ENCODE measurements at places on chromosomes 5 and 9.

- peak; percentile 6 for DNase-seq
These were observed 38.4 kb downstream of the HRH2 start for GRCh38 chr5:175696139-175696854.

DNA sequence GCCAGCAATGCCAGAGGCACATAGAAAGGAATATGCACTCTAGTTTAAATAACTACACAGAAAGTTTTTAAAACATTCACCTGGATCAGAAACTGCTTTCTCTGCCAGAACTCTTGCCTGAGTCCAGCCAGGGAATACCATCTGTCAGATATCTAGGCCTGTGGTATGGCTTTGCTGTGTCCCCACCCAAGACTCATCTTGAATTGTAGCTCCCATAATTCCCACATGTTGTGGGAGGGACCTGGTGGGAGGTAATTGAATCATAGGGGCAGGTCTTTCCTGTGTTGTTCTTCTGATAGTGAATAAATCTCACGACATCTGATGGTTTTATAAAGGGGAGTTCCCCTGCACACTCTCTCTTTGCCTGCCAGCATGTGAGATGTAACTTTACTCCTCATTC, 41.5 kb upstream of the KCNV2 start:
- no peak for DNase-seq

GRCh38 chr5:87307796-87308423, 40.2 kb downstream of the RASA1 start:
- no peak for DNase-seq

DNA sequence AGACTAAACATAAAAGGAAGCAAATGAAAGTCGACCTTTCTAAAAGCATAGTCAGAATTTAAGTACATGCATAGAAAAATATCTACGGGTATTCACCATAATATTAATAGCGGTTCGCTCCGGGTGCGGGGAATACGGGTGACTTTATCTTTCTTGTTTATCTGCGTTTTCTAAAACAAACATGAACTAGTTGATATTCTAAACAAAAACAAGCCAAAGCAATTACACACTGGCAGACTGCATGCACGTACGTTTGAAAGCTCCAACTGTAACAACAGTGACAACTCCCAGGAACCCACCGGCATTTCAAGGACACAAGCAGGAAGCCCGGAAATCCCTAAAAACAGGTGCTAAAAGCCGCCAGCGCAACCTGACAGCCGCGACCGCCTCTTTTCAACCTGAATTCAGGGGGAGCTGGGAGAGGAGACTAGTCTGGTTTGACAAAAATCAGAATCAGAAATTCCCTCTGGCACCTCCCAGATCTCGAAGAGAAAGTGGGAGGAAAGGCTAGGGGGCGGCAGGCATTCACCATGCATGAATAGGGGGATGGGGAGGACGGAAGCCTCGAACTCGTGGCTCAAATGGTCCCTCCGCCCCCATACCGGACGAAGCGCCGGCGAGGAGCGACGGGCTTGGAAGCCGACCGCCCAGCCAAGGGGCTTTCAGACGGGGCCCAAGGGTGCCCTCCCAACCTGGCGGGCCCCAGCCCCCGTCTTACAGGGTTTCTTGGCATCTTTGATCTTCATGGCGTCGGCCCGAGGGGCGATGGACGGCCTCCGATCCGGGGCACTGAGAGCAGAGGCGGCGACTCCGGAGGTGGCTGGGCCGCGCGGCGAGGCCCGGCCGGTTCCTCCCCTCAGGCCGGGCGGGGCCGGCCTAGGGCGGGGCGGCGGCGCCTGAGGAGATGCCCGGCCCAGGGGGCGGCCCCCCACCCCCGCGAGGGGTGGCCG, at the start of gene PANK3:
Gene PANK3 (minus strand): TSS at position 831 of the 950 bp plus-strand sequence. CDS start 85 bp downstream, at position 746.
- peak; percentile 53 for DNase-seq

DNA sequence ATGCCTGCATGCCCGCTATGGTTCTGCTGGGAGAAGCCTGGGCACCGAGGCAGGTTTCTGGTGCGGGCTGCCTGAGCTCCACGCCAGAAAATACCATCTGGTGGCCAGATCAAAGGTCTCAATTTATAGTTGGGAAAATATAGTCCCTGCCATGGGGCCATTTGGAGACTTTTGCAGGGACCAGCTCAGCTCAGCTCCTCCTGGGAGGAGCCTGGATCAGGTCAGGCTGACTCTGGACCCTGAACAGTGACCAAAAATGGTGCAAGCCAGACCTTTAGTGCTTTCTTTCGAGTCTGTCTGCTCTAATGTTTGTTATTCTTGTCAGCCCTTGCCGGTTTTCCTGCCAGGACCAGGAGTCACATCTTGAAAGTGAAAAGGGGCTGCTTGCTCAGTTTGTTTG, 31.8 kb downstream of the HMCN2 start:
- no peak for DNase-seq

DNA sequence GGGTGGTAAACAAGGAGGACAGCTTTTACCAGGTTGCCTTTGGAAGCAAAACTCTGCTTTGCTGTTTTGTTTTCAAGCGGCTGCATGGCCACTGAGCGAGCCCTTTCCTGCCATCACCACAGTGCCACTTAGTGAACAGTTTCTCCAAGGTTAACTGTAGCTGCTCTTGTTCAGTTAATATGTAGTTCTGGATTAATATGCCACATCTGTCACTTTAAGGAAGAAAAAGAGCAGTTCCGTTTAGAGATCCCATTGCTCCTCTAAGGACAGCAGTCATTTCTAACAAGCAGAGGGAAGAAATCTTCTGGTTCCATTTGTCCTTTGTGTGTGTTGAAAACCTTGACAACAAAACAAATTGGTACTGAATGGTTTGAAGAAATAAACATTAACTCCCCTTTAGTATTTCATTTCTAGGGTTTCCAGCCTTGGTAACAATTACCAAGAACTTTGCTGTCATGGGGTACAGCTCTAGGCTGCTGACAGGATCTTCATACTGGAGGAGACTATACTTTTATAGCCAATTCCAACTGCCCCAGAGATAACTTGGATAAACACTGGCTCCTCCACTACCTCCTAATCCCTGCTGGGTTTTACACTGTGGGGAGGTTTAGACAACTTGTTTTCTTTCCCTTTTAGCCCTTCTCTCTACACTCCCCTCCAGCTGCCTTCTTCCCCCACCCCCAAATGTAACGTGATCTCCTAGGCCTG, 10.3 kb upstream of the ABL1 start:
- DNase-seq = no peak

GRCh38 chr5:43420241-43420640, 8.1 kb upstream of the CCL28 start:
- DNase-seq = no peak

GRCh38 chr5:44949687-44950086, 140.9 kb downstream of the MRPS30 start:
- DNase-seq = no peak

DNA sequence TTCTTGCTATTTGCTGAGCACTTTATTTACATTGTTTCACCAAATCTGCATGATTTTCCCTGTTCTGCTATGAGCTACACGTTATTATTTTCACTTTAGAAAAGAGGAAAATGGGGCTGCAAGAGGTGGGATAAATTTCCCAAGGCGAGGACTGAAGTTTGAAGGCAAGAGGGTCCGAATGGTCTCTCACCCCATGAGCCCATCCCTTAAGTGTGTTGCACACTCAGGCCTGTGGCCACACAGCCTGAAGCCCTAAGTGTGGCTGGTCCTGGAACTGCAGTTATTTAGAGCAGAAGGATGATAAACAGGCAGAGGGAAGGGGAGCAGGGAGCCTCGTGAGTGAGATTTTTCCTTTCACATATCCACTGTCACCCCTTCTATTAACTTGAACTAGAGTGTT, 7.8 kb downstream of the PDE8B start:
- DNase-seq = no peak

DNA sequence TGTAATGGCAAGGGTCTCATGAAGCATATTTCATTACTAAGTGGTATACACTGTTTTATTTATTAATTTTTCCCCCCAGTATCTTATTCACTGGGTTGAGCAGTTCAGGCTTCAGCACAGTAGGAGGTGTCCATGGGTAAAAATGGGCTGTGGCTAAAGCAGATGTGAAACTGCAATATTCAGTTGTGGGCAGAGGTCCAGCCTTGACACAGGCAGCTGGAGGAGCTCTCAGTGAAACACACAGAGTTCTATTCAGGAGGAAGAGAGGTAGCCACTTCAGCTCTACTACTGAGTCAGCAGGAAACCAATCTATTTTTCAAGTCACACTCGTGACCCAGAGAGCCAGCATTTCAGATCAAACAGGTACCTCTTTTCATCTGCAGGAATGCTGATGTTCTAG, 418.3 kb downstream of the CDH10 start:
- no peak for DNase-seq

DNA sequence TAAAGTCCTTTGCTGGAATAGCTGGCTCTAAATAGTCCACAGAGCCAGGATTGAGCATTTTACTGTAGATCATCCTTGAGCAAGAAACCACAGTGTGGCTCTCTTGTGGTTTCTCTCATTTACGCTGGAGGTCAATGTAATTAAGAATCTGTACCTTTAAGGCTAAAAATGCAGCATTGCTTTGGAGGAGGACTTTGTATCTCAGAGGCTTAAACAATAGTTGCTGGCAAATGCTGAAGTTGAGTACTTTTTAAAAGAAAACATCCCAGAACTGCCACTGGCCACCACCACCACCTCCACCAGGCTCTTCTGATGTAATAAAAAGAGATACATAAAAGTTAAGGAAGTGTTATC, 177.3 kb upstream of the ADAMTSL1 start:
- DNase-seq = no peak

DNA sequence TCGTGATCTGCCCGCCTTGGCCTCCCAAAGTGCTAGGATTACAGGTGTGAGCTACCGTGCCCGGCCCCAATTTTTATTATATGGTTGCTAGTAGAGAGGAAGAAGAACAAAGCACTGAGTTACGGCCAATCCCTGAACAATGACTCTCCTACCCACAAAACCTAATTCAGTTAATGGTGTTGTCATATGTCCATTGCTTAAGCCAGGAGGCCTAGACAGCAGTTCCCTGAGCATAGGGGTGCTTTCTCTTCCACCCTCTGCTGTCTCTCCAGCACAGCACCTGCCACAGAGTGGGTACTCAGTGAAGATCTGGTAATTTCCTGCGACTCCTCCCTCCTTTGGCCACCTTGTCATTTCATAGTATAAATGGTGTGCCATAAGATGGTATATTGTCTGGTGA, 21.4 kb upstream of the LTC4S start:
- DNase-seq = no peak

- no peak for DNase-seq
These were observed 158.4 kb downstream of the GABBR2 start for GRCh38 chr9:98550206-98550820.

DNA sequence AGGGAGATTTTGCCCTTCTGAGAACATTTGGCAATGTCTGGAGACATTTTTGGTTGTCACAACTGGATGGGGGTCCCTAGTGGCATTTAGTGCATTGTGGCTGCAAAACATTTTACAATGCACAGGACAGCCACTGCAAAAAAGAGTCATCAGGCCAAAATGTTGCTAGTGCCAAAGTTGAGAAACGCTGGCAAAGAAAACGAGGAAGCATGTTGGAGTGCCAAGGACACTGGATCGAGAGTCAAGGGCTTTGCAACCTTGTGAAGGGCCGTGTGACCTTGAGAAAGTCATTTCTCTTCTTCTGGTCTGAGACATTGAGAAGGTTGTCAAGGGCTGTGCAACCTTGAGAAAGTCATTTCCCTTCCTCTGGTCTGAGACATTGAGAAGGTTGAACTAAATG, 45.7 kb upstream of the FRRS1L start:
- DNase-seq = no peak
